Left lung (tissue), 14 donors: ENCODE measurements at places on chromosomes 5 and 9.

- DNase-seq, result no peak
These were observed 67.8 kb upstream of the HSPB3 start for GRCh38 chr5:54387659-54388232.

DNA sequence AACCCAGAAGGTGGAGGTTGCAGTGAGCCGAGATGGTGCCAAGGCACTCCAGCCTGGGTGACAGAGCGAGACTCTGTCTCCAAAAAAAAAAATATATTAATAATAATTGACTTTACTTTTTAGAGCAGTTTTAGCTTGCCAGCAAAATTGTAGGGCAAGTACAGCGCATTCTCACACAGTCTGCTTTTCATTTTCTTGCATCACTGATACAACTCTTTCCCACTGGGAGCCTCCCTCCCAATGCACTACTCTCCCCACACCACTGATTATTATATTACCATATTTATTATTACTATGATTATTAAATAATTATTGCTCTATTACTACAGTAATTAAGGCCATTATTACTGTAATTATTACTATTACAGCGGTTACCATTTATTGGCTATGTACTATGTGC lies 212.8 kb downstream of the GNA14 start:
- no peak for DNase-seq

GRCh38 chr9:114169952-114170770 lies 14.8 kb downstream of the COL27A1 start:
- no peak for DNase-seq

DNA sequence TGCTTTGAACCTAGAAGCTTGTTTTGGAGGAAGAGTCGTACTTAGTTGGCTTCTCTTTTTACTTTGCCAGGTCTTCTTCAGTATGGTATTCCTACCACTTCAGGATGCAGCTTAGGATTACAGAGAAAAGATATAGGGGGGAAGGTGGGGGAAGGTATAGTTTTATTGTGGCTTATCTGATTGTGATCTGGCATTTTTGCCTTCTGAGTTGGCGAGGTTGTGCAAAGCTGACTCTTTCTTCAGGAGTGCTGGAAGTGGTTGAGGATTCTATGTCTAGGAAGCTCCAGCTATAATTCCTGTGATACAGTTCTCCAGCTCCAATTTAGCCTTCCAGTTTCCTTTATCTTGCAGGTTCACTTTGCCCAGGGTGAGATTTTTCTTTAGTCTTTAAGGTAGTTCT lies 7.0 kb downstream of the CDC42SE2 start:
- DNase-seq, result no peak

- DNase-seq, result no peak
These were observed 244.1 kb downstream of the ELAVL2 start for GRCh38 chr9:23581931-23582330.

DNA sequence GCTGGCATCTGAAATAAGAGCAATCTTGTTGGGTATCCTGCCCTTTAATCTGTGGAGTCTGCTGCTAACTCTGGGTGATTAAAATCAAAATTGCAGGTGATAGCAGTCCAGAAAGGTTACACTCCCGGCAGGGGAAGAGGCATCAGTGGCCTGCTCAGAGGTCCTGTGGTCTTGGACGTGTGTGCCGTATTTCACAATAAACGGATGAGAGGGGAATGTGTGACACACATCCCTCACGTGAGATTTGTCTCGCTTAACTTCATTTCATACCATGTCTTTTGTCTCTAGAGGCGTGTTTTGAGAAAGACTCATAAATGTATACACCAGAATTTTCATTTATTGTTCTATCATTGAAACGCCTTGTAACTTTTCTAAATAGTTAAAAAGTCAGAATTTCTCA lies 36.6 kb downstream of the FAM240B start:
- DNase-seq, result no peak
